ENCODE measurements at places on chromosomes 5 and 9. TPM values are rescaled to one million over a fixed set of nuclear protein-coding genes. Genes with fewer than 3 reads are reported as not detected.

TXNDC8 gene
- not detected for total RNA-seq

FOXD4L6 gene
- not detected for total RNA-seq

OLFM1 gene
- 5.4 TPM for total RNA-seq

TXN gene
- total RNA-seq: 244 TPM

GRXCR2 gene
- total RNA-seq: not detected

DNA sequence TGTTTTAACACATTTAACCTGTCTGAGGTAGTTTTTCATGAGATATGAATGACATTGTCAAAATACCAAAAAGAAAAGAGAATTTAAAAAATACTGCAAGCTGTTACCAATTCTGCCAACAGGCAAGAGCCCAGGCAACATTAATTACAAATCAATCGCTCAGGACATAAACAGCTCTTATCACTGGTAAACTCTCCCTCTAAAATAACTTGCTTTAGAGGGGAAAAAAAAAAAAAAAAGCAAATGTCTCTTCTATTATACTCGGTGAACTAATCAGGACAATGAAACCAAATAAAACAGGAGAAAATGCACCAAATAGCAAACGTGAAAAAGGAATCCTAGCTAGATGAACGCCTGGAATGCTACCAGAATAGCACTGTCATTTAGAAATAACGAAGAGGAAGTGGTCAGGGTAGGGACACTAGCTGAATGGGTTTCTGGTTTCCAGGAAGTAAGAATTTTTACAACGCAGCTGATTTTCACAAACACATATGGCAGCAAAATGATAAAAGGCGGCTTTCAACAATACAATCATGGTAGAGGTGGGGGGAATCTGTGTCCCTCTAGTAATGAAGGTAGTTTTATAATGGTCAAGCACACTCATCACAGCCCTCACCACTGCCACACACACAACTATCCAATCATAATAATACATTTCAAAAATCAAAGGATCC is 94.9 kb downstream of the DENND1A start:
- no peak for DNase-seq

DNA sequence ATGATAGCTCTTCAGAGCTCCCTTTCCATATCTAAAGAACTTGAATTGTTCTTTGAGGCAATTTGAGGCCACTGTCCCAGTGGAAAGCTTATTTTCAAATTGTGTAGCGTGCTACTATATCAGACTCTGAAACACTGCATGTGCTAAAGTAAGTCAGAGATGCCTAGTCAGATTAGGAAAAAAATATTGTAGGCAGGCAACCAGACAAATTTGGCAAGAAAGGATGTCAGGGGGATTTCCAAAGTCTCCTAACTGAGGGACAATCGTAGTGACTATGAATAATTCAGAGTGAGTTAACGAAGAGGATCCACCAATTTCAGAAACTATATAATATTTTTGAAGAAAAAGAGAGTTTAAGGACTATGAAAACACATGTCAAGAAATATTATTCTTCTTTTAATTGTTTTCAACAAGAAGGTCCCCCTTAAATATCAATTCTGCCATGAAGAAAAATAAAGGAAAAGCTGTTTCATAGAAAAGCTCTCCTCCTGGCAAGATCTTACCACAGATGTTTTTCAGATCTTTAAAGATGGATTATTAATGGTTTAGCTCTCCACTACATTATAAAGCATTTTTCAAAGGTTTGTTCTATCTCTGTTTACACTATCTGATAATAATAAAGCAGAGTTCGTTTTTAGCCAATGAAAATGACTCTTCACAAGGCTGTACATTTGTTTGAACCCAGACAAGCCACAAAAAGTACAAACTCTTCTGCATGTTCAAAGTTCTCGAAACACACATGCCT is 273.5 kb upstream of the PTGER4 start:
- DNase-seq: no peak

DNA sequence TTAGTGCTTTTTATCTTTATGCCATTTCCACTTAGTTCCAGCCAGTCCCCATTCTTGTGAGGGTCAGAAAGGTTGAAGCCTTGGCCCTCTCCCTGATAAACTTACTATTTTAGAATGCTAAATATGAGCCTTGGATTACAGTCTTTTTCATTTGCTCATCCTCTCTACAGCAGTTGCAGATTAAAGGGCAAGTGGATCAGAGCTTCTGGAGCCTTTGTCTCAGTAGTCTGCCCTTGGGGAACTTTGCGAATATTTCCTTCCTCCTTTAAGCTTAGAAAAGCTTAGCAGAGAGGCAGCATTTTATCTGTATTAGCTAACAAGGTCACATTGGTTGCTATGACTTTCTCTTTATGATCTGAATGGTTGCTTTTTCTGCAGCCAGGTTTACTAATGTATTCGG is 11.5 kb downstream of the FSD1L start:
- no peak for DNase-seq

DNA sequence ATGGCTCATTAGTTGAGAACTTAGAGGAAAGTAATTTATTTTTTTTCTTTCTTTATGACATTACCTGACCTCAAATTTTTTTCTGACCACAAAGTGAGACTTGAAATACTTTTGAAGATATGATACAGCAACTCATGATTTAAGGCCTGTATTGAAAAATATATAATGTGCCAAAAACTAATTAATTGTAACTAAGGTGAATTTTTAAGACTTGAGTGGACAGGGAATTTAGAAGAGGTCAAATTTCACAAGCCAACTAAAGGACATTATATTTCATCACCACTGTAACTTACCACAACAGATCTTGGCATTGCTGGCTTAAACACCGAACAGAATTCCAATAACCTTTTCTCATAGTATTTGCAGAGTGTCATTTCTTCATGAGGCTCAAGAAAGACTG is 1.8 kb downstream of the CCNH start:
- DNase-seq: no peak

DNA sequence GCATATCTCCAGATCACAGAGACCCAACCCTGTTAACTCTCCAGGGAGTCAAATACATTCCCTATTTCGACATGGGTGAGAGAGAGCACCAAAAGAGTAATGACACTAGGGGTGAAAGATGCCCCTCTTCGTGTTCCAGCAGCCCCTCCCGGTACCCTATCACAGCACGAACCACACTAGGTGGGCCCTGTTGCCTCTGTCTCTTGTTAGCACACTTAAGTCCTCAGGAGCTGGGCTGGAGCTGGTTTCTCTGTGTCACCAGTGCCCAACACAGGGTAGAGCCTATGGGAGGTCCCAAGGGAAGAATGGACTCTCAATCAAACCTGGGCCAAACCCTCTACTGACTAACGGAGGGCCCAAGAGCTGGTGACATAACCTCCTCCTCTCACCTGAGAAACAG is 1.2 kb downstream of the CDK20 start:
- no peak for DNase-seq

- no peak for DNase-seq
These were observed 133.8 kb upstream of the MOCS2 start for GRCh38 chr5:53243403-53243802.

DNA sequence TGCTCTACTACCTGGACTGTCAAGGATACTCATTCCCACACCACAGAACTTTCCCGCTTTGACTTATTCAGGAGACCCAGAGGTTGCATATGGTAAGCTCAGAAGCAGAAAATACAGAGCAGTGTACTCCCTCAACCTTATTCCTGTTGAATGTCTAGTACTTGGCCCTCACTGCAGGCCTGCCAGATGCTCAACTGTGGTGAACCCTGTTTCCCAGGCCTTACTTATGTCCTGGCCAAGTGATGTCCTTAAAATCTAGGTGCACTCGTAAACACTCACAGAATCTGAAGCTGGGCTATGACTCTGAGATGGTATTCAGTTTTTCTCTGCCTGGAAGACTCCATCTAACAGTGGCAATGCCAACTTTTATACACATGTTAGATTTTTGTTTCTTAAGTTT is 21.0 kb downstream of the DIAPH1 start:
- no peak for DNase-seq
